ENCODE measurements at places on chromosomes 4 and X.

- DNase-seq: no peak
These were observed 36.4 kb downstream of the FAM193A start for GRCh38 chr4:2572866-2573265.

DNA sequence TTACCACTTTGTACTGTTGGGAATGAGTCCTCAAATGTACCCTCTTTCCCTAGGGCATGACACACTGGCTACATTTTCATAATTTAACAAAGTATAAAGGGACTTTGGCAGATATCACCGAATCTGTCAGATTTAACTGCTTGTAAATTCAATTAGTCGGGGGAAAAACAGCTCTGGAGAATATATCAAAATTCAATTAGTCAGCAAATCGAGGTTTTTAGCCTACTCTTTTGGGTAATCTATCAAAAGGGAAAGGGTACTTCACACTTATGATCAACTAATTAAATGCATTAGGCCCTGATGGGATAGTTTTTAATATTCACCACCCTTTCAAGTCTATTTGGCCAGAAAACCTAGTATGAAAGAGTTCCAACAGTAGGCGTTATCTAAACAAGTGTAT, 141.0 kb downstream of the IL1RAPL2 start:
- DNase-seq: no peak

GRCh38 chr4:22762548-22762947, 69.8 kb downstream of the GBA3 start:
- DNase-seq: no peak

GRCh38 chr4:165328101-165328425, 594 bp downstream of the MSMO1 start:
- DNase-seq: no peak

GRCh38 chrX:41275661-41276609, 58.0 kb upstream of the DDX3X start:
- DNase-seq: peak; percentile 57

DNA sequence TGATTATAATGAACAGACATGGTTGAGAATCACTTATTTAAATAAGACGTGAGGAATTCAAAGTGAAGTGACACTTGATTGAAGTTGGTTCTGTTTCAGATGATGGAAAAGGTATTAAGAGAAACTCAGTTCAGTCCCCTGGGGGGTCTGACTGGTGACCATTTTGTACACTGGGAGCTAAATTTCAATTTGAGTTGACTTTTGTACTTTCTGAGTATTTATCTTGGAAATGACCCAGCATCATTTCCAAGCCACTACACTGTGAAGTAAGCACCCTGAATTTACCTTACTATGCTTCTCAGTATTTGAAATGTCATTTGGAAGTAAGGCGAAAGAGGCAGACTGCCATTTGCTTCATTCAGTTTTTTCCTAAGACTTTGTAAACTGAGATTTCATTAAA, 73.4 kb downstream of the CNOT6L start:
- no peak for DNase-seq

GRCh38 chr4:69738872-69739271, 21.5 kb downstream of the SULT1B1 start:
- no peak for DNase-seq

- DNase-seq: peak; percentile 5
These were observed 33.7 kb upstream of the MSL3 start for GRCh38 chrX:11724122-11725017.

All from head of caudate nucleus (tissue), 42 donors.